ENCODE measurements at places on chromosomes 7 and 10.

GRCh38 chr10:90779548-90779947 lies 78.3 kb downstream of the HTR7 start:
- no peak for ATAC-seq

- ATAC-seq, result peak; percentile 66
Measured at GRCh38 chr7:65444899-65445823, 71.5 kb downstream of the ZNF92 start.

DNA sequence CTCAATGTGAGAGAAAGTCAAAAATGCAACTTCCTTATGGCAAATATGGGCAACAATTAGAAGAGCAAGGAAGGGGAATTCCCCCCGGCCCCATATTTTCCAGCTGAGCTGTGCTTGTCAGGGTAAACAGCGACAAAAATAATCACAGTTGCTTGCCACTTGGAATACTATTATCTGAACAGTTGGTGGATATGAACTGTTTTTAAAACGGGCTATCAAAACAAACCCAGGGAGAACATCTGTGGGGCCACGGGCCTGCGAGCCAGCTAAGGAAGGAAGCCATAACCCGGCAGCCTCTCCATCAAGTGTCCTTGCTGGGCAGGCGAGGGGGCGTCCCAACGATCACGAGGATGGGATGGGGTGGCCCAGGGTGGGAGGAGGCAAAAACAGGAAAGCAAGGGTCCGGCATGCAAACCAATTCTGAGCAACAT lies 228.4 kb downstream of the ARHGAP12 start:
- no peak for ATAC-seq

DNA sequence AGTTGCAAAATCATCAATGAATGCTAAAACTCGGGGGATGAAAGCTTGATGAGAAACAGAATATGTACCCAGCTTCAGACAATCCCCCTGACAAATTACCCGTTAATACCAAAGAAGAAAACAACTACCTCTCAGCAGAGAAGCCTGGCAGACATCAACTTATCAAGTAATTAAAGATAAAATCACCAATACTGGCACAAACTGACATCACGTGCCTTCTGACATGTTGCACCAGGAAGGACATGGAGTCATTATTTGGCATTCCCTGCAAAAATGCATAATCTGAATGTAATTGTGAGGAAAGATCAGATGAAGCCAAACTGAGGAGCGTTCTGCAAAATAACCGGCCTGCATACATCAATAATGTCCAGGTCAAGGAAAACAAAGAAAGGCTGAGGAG lies 7.7 kb downstream of the SLIT1 start:
- ATAC-seq, result no peak

DNA sequence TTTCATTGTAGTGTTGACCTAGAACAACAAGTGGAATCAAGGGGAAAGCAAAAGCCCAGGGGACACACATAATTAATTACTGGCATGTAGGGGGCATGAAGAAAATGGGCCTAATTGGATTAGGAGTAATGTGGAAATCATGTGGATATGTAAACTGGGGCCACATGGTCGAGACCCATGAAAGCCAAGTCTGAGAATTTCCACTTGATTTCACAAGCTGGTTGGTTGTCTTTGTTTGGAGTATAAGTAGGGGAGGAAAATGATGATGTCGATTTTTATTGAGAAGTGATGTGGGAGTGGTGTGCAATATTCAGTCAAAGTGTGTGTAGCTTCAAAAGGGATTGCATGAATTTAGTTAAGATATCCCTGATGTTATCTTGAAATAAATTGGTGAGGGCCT lies 131.8 kb downstream of the LRRC4 start:
- no peak for ATAC-seq

GRCh38 chr7:128774921-128775320 lies 673 bp downstream of the OPN1SW start:
- ATAC-seq, result no peak

- no peak for ATAC-seq
Measured at GRCh38 chr7:132475669-132476116, 100.6 kb downstream of the PLXNA4 start.

DNA sequence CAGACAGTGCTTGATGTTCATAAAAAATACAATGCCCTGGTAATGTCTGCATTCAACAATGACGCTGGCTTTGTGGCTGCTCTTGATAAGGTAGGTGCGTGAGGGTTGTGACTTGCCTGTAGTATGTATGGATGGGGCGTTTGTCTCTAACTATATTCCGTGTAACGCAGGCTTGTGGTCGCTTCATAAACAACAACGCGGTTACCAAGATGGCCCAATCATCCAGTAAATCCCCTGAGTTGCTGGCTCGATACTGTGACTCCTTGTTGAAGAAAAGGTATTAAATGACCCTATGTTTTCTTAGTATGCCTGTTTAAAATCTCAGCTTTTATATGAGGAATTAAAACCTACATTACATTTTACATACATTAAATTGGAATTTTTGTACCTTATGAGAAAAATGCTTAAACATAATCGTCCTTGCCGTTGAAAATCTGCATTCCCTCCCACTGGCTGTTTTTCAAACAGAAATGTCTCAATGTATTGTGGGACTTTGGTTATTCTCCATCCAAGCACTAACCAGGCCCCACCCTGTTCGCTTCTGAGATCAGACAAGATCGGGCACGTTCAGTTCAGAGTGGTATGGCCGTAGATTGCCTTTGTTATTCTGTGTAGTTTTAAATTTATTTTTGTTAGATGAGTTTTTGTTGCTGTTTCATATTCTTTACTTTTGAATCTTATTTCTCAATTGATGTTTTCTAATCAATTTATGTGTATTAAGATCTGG lies 85.3 kb downstream of the CUL1 start:
- ATAC-seq, result no peak

DNA sequence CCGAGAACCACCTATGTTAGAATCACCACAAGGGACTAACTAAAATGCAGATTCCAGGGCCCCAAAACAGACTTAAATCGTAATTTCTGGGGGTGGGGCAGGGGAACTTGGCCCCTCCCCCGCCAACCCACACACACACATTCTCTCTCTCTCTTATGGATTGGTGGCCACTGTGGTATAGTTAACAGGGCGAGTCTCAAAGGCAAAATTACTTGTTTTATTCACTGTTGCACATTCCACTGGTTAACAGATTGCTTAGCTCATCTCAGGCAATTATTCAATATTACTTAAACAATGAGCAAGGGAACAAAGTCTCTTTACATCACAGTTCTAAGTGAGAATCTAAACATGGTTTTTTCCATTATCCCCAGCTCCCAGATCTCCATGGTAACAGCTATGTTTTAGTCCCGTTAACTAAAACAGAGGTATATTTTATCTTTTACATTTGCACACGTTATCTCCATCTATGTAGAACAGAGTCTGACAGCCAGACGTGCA lies 38.5 kb downstream of the IGF2BP3 start:
- no peak for ATAC-seq

- no peak for ATAC-seq
Measured at GRCh38 chr10:62433901-62434300, 59.7 kb downstream of the ZNF365 start.

DNA sequence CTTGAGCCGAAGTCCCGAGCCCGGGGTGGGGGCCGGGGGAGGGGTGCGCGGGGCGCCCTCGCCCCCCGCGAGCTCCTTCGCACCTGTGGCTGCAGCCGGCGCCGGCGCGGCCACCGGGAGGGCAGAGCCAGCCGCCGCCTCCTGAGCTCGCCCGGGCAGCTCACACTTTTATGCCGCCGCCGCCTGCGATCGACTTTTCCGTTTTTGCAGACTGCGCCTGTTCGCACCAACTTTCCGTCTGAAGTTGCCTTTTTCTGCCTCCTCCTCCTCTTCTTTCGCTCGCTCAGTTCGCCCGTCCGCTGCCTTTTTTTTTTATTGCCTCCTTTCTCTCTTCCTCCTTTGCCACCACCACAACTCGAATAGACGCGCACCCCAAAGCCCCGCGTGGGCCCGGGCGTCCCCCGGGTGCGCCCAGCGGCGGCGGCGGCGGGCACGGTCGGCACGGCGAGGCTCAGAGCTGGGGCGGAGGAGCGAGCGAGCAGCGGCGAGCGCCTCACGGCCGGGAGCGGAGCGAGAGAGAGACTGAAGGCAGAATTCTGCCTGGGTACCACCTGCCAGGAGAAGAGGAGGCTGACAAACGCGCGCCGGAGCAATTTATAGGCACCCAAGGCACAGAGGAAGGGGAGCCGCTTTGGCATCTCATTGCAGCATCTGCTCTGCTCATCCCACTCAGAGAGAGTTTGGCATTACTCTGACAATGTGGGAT lies at the start of gene C1QL3:
C1QL3 (minus strand) TSS at position 569 of the 706 bp plus-strand sequence. CDS start 814 bp downstream, outside the sequence.
- ATAC-seq, result peak; percentile 38

GRCh38 chr7:3915337-3915878 lies 614.4 kb downstream of the SDK1 start:
- peak; percentile 27 for ATAC-seq

GRCh38 chr7:157760004-157760730 lies 423.4 kb downstream of the DNAJB6 start:
- ATAC-seq, result no peak
